ENCODE measurements at places on chromosomes 13 and 19.

- no peak for DNase-seq
These were observed 22.5 kb downstream of the OBI1 start for GRCh38 chr13:78636495-78636894.

DNA sequence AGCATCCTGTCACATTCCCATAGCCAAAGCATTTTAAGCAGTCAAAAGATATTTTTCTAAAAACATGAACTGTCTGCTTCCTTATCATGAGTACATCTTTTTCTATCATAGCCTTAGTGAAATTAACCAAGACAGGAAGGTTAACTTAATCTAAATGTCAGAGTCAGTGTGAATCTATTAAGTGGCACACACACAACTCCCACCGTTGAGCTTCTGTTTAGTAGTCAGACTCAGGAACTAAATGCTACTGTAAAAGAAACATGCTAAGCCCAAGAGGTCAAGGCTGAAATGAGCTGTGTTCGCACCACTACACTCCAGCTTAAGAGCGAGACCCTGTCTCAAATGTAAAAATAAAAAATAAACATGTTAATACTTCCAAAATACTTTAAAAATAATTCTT, 7.7 kb upstream of the POU4F1 start:
- DNase-seq = no peak

- no peak for DNase-seq
These were observed 211.5 kb downstream of the URI1 start for GRCh38 chr19:30153326-30154210.

DNA sequence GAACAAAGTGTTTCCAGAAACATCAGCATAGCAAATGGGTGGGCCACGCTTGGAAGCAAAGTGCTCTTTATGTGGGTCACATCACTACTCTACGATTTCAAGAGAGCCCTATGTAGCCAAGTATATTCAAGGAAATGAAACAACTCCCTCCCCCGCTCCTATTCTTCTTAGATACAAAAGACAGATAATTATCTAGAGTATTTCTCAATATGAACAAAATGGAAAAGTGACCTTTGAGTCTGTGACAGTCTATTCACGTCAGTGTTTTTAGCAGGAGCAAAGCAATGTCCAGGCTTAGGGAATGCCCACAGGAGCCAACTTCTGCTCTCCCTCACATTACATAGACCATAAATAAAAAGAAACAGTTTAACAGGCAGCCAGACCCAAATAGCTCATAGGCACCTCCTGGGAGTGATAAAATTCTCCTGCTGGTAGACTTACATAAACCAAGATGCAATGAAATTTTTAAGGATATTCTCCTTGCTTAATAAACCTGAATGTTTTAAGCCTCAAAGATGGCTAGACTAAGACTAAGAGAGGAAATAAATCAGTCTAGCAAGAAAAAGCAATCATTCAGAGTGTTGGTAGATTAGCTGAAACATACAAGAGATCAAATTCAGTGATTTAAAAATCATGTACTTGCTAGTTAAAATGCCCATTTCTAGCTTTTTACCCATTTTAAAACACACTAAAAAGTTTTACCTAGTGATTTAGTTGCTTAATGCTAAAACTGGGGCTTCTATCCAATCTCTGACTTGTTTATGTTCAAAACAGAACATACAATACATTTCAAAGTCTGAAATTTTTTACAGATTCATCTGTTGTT, 182.8 kb downstream of the RGCC start:
- no peak for DNase-seq

- no peak for DNase-seq
These were observed 1.5 kb upstream of the TBXA2R start for GRCh38 chr19:3608079-3608641.

GRCh38 chr13:26400545-26400944, 146.6 kb downstream of the CDK8 start:
- DNase-seq = no peak

GRCh38 chr13:51883226-51883600, 21.4 kb downstream of the CCDC70 start:
- DNase-seq = no peak

DNA sequence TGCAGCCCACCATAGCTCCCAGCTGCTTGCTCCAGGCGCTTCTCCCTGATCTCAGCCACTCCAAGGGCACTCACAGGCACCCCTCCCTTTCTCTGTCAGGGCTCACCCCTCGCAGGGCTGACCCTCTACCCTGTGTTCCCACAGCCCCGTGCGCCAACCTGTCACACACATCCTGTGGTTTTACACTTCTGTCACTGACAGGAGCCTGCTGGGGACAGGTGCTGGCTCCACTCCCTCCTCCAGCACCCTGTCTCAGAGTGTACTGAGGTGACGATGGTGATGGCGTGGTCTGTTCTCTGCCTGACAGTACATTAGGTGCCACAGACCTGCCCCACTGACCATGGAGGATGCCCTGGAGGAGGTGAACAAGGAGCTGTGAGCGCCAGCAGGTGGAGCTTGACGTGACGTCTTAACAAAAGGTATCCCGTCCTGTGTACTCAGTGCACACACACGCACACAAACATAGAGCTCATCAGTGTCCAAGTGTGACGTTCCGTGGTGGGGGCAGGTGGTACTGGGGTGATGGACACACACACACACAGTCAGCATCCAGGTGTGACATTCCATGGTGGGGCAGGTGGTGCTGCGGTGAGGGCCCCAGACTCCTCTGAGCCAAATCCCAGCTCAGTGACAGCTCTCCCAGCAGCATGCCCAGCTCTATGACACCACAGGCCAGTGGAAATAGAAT, 20.9 kb downstream of the C19orf44 start:
- no peak for DNase-seq

DNA sequence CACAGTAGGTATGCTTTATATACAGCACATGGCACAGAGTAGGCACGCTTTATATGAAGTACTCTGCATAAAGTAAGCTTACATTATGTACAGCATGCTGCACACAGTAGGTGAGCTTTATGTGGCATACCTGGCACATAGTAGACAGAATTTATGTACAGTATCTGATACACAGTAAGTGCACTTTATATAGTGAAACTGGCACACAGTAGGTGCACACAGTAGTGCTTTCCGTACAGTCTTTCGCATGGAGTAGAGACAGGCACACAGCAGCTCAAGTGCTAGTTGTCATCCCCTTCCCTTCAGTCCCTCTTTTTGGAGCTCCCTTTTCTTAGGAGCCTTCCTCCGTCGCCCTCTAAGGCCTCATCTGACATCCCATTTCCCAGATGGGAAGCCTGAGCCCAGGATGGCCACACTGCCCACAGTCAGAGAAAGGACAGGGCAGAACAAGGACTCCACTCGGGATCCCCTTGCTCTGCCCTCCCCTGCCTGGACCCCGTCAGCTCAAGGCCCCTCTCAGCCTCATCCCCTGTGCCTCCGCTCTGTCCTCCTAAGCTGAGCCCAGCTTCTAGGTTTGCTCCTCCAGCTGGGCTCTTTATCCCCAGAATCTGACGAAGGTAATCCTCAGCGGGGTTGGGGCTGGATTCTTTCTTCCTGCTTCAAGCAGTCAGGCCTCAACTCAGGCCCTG, 852 bp upstream of the CYP4F12 start:
- DNase-seq = no peak

DNA sequence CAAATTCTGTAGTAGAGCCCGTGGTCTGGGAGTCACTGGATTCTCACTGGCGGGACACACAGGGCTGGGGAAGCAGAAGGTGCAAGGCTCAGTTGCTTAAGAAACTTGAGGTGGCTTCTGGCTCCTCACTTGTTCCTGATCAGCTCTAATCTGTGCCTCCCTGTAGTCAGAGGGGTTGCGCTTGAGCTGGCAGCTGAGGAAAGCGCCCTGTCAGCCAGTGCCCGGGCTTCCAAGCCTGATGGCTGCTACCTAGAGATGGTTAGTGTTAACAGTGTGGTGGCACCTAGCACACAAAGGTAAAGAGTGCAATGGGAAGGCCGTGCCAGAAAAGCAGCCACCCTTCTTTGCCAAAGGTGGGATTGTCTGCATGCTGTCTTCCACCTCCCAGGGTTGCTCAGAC, 8.8 kb downstream of the HNRNPM start:
- DNase-seq = no peak

- no peak for DNase-seq
These were observed 2.3 kb downstream of the TGFBR3L start for GRCh38 chr19:7916955-7917266.

DNA sequence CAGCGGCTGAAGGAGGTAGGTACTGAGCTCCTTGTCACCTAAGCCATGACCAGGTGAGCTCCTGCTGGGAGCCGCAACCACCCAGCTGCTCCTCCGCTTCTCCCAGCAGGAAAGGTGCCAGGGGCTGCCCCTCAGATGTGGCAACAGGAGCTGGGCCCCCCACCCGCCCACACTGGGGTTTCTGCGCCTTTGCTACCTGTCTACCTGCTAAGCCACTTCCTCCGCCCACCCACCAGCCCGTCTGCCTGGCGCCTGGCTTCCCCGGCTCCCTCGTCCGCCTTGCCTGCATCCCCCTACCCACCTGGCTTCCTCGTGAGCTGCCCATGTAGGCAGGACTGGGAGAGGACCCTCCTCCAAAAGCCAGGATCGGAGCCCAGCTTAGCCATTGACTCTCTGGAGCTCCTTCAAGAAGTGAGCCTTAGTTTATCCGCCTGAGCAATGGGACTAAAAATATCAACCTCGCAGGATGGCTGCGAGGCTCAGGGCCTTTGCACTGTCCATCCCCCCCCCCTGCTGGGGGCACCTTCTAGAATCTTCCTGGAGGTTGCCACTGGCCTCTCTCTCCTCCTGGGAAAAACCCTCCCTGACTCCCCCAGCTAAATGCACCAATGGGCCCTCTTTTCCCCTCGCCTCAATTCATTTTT, 55.8 kb upstream of the KLF2 start:
- DNase-seq = peak; percentile 26

DNA sequence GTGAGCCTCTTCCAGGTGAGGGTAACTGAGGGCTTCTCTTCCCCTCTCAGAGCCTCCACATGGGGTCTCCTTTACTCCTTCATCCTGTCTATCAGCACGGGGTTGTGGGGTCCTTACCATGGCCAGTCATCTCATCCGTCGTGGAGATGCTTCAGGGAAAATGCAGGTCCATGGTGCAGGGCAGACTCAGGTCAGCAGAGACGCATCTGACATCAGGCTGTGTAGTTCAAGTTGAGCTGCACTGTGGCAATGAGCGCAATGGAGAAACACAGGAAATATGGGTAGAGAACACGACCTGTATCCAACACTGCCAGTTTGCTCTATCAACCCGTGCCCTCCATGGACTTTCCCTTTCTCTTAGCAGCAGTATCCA, 13.9 kb downstream of the LILRA5 start:
- no peak for DNase-seq

DNA sequence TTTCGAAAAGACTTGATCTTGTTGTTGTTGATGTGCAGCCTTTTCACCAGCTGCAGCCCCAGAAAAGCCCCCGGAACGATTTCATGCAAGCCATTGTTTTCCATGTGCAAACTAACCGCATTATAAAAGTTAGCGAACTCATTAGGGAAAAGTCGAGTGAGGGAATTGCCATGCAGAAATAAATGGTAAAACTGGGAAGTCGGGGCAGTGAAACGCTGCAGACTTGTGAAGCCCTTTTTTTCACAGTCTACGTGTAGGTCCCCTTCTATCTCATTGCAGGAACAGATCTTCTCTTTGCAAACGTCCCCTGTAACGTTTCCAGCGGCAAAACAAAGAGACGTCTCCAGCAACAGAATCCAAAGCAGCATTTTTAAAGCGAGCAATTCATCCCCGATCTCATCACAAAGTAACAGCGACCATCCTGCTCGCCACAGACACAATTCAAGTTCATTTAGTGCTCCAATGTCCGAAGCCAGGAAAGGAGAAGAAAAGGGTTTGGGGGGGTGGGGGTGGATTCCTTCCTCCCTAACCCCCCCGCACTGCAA, 1.1 kb downstream of the SLITRK1 start:
- no peak for DNase-seq

GRCh38 chr19:42278452-42279154, 9.6 kb downstream of the CIC start:
- no peak for DNase-seq

DNA sequence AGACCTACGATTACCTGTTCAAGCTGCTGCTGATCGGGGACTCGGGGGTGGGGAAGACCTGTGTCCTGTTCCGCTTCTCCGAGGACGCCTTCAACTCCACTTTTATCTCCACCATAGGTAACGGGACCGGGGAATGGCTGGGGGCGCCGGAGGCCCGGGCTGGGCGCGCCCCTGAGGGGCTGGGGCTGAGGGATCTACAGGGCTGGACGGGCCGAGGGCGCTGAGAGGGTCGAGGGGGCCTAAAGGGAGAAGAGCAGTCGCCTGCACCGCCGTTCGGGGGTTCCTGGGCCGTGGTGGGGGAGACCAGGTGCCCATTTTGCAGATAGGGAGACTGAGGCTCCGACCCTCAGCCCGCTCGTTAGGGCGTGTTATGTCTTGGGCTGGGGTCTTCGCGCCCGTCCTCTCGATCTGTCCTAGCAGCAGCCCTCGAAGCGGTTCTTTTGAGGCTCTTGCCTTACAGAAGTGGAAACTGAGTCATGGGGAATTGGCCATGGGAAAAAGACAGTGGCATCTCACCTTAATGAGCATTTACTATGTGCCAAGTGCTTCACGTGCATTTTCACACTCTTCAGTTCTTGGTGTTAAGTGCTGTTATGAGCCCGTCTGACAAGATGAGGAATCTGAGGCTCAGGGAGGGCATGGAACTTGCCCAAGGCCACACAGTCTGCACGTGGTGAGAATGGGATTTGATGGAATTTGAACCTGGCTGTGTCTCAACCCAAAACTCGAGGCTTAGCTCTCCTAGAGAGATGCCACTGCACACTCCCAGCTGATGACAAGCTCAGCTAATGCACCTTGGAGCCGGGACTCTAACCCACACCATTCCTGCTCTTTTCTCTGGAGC, 442 bp downstream of the RAB8A start:
- no peak for DNase-seq

DNA sequence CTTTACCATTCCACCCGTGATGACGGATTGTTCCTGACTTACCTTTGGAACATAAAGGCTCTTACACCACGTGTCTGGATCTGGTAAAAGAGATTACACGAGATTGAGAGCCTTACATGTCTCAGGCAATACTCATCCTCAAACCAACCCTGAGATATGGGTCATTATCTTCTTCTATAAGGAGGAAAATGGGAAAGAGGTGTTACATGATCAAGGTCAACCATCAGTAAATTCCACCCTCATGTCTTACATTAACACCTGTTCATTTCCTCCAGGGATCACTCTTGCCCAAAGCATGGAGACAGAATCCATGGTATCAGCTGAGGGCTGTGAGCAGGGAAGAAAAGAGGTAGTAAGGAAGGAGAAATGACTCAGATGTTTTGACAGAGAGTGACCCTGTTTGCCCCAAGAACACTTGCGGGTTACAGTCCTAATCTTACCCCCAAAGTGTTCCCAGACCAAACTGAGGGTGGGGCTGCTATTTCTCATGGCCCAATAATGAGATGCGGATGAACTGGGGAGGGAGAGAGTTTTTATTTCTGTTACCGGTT, 19.6 kb downstream of the LILRB4 start:
- no peak for DNase-seq
